ENCODE measurements at places on chromosomes 5 and 9.

DNA sequence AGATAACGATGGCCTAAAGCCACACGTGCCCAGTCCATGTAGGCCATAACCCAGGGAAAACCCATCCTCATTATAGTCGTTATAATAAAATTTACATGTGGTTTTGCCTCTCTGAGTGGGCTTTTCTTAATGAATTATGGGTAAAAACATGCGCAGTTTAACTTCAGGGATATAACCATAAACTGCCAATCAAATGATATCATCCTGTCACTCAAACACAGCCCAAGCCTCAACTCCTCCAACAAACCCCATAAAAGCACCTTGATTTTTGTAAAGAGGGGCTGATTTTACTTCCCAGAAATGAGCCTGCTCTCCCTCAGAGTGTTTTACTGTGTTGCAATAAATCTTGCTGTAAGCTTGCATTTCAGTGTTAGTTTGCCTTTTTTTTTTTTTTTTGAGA is 15.8 kb upstream of the SETX start:
- no peak for ATAC-seq

DNA sequence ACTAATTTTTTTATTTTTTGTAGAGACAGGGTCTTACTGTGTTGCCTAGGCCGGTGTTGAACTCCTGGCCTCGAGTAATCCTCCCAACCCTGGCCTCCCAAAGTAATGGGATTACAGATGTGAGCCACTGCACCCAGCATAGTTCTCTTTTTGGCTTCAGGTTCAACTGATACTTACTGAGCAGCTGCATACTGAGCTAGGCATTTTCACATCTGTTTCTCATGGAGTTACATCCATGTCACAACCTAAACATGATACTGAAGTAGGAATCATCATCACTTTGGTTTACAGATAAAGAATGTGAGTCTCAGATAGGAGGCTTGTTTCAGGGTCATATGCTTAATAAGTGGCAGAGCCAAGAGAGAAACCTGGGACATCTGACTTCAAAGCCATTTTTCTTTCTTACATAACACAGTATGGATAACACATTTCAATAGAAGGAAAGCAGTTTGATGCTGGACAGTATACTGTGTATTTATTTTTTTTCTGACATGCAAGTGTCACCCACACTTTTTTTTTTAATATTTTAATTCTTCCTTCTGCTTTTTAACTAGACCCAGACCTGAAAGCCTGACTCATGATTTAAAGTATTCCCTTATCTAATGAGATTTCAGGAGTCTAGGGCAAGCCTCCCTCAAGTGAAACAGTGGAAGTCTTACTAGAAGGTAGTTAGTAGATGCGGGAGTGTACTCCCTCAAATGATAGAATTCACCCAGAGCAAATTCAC is 90.8 kb downstream of the HACD4 start:
- no peak for ATAC-seq

- no peak for ATAC-seq
Observed at GRCh38 chr9:92506184-92506857, 24.0 kb upstream of the ASPN start.

DNA sequence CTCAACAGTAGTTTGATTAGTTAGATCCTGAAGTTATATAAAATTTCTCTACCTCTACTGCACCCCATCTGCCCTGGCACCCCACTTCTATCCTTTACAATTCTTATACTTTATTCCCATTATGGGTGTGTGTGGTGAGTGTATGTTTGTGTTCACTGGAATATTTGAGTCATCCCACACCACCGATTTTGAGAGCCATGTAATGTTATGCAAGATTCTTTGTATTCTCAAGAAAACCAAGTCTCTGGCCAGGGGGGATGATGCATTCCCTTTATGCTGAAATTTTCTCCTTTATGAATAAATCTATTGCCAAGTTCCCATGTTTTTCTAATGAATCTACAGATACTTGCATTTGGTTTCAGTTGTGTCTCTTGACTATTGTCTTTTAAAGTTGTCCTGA is 266.8 kb downstream of the ARHGEF28 start:
- ATAC-seq: no peak

GRCh38 chr9:95268681-95269080 is 48.8 kb downstream of the FANCC start:
- no peak for ATAC-seq
